ENCODE measurements at places on chromosomes 4 and X.

GRCh38 chrX:107421337-107421861 is 28.1 kb upstream of the FRMPD3 start:
- no peak for DNase-seq

- no peak for DNase-seq
Measured at GRCh38 chrX:36908801-36909675, 99.1 kb upstream of the FAM47C start.

DNA sequence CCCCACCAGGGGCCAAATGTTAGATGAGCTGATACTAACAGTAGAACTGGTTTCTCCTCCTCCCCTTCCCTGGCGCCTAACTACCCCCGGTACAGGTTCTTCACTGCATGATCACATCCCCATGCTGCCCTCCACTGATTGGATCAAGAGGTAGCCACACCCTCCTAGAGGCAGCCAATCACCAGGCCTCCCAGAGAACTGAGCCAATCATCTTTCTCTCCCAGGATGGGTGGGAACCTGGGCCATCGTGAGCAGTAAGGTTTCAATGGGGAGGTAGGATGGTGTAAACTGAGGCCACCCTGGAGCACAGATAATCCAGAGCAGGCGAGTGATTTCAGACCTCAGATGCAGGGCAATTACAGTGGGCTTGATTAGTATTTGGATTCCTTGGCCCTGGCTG is 64.2 kb downstream of the PPP2R2C start:
- no peak for DNase-seq

- DNase-seq: no peak
Measured at GRCh38 chrX:108312011-108312410, 126.2 kb downstream of the COL4A6 start.

GRCh38 chrX:148534291-148534690 is 33.9 kb downstream of the AFF2 start:
- DNase-seq: no peak

Data from breast epithelium (tissue), 4 donors.